ENCODE measurements at places on chromosomes 13 and 19.

- no peak for DNase-seq
Observed at GRCh38 chr13:25756912-25757311, 294.9 kb downstream of the SHISA2 start.

DNA sequence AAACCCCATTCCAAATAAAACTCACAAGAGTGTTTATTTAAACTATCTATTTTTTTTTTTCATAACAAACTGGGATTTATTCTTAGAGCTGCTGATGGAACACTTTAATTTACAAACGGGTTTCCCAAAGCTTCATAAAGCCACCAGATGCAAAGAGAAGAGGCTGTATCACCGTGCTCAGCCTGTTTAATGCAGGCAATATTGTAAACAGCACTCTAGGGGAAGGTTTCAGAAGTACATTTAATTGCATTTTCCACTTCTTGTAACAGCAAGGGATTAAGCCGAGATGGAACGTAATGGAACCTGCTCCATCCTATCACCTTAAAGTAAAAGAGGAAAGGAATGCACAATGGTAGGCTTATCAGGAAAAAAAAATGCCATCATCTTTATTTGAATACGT, 550.6 kb upstream of the ARGLU1 start:
- no peak for DNase-seq

DNA sequence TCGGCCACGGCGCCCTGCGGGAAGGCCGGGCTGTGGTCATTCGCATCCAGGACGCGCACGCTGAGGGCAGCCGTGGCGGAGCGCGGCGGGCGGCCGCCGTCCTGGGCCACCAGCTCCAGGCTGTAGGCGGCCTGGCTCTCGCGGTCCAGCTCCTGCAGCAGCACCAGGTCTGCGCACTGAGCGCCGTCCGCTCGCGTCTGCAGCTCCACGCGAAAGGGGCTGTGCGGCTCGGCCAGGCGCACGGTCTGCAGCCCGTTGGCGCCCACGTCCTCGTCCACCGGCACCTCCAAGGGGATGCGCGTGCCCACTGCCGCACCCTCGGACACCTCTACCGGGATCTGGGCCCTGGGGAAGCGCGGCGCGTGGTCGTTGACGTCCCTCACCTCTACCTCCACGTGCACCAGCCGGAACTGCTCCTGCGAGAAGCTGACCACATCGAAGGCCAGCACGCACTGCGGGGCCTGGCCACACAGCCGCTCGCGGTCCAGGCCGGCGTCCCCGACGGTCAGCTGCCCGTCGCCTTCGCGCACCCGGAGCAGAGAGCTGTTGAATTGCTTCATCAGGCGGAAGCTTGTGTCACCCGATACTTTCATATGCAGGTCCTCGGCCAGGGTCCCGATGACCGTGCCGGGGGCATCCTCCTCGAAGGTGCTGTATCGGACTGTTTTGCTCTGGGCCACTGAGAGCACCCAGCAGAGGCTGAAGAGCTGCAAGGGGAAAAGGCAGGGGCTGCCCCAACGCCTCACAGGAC, 583 bp downstream of the PCDH8 start:
- no peak for DNase-seq

DNA sequence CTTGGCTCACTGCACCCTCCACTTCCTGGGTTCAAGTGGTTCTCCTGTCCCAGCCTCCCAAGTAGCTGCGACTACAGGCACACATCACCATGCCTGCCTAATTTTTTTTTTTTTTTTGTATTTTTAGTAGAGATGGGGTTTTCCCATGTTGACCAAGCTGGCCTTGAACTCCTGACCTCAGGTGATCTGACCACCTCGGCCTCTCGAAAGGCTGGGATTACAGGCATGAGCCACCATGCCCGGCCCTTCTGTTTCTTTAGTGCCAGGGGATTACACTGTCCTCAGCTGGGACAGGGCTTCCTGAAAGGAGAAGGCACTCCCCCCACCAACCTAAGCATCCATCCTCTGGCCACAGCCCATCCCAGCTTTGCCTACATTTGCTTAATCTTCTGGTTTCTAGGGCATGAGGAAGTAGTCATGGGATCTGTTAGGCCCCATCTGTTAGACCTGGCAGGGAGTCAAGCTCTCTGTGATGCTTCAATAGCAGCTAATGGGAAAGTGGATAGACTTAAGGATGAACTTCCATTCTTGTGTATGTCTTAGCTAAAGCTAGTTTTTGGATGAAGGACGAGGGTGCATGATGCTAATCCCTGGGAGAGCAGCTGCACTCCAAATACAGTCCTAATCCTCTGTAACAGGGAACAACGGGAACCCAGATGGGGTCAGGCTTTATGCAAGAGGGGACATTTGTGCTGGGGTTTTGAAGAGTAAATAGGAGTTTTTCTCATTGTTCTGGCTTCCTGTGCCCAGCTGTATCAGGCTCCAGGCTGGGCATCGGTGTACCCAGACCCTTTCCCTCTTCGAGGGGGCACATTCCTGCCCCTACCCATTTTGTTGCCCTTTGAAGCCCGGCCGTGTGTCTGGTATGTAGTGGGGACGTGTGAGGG, 2.6 kb downstream of the VAV1 start:
- no peak for DNase-seq

DNA sequence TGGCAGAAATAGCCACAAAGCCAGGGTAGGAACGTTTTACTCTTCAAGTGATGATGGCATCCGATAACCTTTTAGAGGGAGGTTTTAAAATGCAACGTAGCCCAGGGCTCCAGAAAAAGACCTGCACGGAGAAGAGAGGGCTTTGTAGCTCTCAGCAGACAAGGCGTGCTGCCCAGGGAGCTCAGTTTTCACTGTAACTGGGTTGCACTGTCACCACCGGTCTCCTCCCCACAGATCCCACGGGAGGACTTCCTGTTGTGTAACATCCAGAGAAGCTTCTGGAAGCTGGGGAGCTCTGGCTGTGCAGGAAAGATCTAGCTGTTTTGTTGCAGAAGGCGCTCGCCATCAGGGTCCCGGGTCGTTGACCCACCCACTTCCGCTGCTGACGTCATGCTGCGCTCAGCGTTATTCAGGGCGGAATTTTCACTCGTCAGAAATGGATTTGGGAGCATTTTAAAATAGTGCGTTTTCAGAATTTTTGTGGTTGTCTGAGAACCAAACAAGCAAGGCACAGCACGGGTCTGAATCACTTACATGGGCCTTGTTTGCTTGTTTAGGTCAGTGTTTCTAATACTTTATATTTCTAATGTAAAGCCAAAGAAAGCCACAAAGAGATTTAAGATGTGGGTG, 50.8 kb downstream of the ATP11A start:
- no peak for DNase-seq

DNA sequence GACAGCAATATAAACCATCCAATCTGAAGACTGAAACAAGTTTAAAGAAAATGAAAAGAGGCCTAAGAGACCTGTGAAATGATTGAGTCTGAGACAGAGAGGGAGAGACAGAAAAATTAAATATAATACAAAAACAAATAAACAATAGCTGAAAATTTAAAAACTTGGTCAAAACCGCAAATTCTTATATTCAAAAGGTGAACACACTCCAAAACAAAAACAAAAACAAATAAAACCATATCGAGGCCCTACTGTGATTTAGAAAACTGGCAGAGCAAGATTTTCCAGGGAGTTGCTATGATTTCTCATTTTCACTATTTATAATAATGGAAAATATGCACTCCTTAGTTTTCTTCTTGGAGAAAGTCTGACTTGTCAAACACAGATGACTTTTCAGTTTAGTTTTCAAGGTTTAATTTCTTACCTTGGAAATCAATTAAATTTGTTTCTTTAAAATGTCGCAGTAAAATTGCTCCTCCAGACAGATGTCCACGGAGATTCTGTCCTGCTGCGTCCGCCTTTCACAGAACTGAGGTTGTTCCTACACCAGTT, 1420.3 kb downstream of the UQCRFS1 start:
- DNase-seq = no peak

DNA sequence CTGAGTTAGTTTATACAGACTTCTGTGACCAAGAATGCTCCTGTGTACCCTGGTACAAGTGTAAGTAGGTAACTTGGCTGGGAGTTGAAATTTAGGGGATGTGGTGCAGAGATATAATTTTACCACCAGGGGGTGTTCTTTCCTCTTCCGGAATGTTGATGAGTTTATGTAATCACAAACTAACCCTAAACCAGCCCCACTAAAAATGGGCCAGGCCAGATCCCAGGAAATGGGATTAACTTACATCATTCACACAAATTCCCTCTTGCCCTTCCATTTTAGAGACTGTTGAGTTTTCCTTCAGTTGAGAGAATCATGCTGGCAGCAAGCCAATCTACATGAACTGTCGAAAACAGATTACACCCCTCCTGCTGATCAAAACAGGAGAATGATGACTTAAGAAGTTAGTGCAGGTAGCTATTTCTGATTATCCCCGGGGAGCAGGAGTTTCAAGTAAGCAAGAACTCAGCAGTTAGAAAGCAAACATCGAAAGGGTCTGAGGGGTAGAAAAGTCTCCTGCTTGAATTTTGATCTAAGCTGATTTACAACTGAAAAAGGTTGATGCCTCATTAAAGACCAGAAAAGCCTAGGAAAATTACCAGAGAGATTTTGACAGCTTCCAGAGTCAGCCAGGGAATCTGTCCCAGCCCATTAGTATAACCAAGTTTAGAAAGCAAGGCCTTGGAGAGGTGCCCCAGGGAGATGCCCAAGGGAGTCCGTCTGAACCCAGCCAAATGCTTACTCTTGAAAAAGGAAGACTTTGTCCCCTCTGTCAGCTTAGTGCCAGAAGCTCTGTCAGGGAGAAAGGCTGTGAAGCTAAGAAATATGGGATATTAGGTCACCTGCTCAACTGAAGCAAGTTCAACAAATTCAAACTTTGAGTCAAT, 32.3 kb upstream of the MED4 start:
- no peak for DNase-seq

GRCh38 chr19:28118235-28118634, 1094.7 kb downstream of the UQCRFS1 start:
- no peak for DNase-seq

Measured in pulmonary artery endothelial cell (primary cell).